COLO829 (cell line): ENCODE measurements at places on chromosomes 11 and 22.

- no peak for DNase-seq
Measured at GRCh38 chr22:50222508-50222907, 21.7 kb downstream of the SELENOO start.

GRCh38 chr22:23485490-23485889 lies 94.6 kb downstream of the IGLL1 start:
- no peak for DNase-seq

DNA sequence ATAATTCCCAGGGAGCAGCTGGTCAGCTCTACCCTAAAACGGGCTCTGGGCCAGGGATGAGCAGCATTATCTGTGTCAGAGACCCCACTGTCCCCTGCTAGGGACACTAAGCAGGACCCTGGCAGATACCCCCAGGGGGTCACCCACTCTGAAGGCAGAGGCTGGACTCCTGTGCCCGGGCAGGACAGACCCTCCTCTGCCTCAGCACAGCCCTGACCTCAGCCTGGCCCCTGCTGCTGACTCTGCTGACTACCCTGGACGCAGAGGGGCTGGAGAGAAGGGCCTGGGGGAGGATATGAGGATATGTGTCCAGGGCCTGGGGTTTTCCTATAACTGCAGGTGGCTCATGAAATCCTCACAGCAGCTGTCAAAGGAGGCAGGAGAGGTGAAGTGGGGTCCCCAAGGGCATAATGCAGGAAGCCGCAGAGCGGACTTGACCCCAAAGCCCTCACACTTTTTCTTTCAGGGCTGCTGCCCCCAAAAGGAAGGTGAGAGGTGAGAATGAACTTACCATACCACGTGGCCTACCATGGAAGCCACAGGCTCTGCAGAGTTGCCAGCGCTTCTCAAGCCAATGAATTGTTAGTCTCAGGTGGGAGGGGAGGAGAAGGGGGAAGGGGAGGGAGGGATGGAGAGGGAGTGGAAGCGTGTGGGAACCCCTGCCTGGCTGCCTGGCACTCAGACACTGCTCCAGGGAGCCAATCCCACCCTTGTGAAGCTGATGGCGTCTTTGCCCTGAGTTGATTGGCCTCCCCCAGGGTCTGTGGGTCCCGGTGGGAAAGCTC lies 76.7 kb upstream of the WNT11 start:
- no peak for DNase-seq

DNA sequence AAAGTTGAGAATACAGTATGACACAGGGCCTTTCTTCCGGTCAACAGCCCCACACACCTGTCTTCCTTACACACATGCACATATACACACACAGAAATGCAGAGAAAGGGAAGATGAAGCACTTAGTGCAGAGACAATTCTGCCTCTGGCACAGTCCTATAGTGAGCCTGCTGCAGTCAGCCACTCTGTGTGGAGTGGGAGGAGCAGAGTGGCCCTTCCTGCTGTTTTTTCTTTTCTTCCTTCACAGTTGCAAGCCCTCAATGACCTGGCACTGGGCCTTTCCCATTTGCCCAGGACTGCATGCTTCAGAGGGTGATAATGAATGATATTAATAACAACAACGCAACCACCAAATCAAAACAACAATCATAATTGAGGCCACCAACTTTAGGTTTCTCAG lies 527.0 kb upstream of the B3GAT1 start:
- DNase-seq, result no peak

DNA sequence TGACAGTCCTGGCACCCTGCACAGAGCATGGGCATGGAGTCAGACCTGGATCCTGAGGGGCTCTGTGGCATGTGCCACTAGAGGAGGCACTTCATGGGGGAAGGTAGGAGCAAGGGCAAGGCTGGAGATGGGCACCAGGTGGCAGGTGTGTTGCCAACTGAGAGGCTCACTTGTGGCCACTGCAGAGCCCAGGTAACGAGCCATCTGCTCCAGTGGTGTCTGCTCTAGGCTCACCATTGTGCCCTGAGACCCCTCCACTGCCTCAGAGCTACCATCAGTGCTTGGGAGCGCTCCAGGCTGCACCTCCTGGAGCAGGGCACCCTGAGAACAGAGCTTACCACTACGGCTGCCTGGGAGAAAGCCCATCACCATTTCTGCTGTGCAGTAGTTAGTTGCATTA lies 1.3 kb upstream of the ZDHHC8 start:
- DNase-seq, result no peak

- no peak for DNase-seq
Measured at GRCh38 chr11:70048279-70049024, 29.7 kb upstream of the ANO1 start.

GRCh38 chr11:128469220-128469619 lies 118.1 kb downstream of the ETS1 start:
- no peak for DNase-seq

- no peak for DNase-seq
Measured at GRCh38 chr11:75265851-75266531, 25.4 kb downstream of the TPBGL start.

DNA sequence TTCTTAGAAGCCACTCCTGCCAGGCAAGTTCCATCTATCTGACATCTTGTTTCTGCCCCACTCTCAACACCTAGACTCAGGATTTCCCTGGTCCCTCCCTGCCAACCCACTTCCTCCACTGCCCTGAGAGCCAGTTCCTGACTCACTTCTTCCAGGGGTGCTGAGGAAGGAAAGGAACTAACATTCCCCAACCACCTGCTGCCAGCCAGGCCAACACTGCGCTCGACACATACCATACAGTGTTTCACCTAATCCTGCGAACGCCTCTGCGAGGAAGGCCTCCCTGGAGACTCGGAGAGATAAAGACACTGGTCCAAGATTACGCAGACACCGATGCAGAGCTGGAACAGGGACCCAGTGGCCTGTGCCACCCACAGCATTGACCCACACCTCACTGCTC lies 40.2 kb downstream of the MICAL3 start:
- no peak for DNase-seq

GRCh38 chr11:3135481-3136440 lies 29.3 kb downstream of the OSBPL5 start:
- no peak for DNase-seq

GRCh38 chr11:67265633-67266448 lies 432 bp upstream of the GRK2 start:
- peak; percentile 57 for DNase-seq

DNA sequence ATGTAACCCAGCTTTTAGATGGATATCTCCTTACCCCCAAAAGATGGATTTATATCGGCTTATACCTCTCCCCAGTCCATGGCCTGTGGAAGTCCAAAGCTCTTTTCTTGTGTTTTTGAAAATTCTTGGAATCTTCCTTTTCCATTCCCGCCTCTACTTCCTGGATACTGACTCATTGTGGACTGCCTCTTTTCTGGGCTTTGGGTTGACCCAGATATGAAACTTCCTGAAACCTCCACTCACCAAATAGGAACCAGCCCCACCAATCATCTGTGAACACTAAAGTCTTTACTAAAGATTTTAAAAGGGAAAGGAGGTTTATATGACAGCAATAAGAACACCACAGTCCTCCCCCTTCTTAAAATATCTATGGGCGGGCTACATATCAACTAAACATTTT lies 163.4 kb upstream of the SYN3 start:
- DNase-seq, result no peak

DNA sequence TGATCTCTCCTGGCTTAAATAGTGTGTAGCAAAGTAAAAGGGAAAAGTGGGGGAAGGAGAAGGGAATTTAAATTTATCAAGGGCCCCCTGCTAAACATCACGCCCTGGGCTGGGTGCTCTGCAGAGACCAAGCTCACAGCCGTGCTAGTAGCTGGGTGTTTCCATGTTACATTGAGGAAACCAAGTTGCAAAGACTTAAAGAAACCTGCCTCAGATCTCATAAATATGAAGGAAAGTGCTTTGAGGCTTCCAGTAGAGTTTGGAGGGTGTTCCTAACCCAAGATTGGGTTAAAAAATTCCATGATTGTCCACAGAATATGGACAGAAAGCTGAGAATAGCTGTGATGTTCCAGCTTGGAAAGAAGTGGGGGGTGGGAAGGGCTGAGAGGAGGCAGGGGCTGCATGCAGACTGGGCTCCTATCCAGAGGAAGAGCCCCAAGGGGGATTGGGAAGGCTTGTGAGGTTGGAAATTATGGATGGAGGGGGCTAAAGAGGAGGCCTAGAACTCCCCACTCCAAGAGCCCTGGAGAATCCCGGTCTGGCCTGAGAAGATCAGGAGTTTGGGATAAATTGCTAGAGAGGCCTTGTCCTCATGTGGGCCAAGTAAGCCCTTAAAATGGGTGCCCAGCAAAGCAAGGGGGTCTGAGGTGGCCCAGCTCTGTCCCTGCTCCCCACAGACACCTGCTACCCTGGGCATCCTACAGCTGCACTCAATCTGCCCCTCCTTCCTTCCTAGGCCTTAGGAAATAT lies 25.0 kb upstream of the OAF start:
- DNase-seq, result no peak

- no peak for DNase-seq
Measured at GRCh38 chr11:17428261-17428660, 39.8 kb upstream of the KCNJ11 start.
